Stimulated activated CD8-positive, alpha-beta memory T cell treated with anti-CD3 and anti-CD28 coated beads, Interleukin-7, amount 100 ng/mL, for 48 hours (primary cell): ENCODE measurements at places on chromosomes 7 and 10.

- no peak for DNase-seq
Measured at GRCh38 chr7:155358948-155359712, 61.5 kb downstream of the INSIG1 start.

- no peak for DNase-seq
Measured at GRCh38 chr7:140060243-140060630, 2.5 kb downstream of the PARP12 start.

DNA sequence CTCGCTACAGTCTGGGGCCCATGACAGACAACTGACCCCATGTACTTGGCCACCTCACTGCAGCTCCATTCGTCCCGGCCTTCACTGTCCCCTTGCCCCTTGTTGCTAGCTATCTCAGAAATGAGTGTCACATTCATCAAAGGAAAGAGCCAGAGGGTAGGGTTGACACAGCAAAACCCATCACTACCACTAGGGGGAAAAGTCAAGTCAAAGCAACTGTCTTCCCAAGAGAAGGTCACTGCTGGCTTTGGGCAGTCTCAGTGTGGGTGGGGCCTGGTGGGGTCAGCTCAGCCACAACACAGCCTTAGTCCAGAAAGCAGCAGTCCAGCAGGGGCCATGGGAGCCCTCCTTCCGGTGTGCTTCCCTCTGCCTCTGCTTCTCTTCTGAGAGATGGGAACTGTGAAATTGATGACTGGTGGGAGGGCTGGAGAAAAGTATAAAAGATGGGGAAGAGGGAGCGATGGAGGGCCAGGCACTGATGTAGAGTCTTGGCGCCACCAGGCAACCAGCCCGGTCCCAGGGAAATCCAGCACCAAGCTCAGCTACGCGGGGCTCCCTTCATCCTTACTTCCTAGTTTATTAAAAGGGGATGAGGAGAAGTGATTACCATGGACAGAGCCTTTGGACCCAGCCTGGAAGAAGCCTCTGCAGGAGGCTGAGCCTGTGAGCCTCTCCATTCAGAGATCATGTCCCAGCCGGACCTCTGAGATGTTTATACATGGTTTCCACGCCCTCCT lies 58.0 kb downstream of the PLXNA4 start:
- no peak for DNase-seq

DNA sequence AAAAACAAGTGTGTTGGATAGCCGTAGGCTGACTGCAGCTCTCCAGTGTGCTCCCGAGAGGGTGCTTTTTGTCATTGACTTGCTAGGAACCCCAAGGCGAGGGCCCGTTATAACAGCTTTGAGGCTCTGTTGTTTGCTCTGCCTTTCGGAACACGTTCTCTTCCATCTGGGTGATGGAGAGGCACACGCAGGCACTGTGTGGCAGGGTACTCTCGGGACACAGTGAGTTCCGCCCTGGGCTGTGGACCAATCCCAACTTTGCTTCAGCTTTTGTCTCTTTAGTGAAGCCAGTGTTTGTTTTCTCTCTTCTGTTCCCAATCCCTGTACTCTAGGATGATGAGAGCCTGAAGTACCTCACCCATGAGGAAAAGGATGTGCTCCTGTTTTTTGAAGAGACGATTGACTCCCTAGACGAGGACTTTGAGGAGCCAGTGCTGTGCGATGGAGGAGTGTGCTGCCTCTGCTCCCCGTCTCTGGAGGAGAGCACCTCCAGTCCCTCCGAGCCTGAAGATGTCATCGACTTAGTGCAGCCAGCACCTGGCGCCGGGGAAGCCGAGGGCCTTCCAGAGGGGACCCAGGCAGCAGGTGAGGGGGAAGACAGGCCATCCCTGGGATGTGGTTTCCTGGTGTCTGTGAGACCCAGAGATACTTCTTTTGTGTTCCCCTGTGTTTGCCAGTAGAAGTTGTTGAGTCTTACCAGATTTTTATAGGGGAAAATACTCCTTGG lies 43.2 kb downstream of the PROSER2 start:
- DNase-seq = no peak

GRCh38 chr7:152336754-152337368 lies 98.9 kb downstream of the KMT2C start:
- DNase-seq = no peak

DNA sequence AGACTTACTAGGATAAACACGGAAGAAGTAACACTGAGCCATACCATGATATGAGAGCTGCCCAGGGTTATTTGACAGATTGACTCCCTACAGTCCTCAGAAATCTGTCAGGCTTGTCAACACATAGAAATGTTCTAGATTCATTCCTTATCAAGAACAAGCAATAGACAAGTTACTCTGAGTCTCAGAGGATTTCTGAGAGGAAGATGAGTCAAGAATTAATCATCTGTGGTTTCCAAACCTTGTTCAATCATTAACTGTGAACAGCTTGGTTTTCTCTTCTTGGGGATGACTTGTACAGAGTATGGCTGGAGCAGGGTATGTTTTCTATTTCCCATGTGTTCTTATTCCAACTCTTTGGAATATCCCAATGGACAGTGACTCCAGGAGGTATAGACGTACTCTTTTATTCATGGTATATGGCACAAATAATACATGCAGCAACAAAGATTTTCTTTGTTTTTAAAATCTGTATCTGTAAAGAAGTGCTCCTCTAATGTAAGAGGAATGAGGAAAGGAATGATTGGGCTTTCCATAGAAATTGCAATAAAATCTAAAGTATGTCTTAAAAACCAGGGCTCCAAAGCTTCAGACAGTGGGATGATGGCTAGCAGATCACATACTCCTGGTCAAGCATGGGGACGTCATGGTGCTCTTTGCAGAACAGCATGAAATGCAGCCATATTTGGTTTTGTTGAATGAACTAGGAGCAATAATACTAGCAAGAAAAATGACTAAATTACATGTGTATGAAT lies 11.9 kb upstream of the SFR1 start:
- DNase-seq = no peak

DNA sequence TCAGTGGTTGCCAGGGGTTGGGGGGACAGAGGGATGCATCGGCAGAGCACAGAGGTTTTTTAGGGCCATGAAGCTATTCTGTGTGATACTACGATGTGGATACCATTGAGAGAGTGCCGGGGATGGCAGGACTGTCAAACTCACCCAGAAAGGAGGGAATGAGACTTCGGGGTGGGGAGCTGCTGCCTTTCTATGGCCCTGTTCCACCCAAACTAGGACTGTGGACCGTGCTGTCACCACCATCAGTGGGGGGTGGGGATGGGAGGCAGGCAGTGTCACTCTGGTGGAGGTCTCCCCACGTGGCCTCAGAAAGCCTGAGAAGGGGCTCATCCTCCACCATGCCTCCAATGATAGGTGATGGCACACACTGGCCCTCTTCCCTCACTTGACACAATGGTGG lies 146.2 kb downstream of the PTPN20 start:
- DNase-seq = no peak

DNA sequence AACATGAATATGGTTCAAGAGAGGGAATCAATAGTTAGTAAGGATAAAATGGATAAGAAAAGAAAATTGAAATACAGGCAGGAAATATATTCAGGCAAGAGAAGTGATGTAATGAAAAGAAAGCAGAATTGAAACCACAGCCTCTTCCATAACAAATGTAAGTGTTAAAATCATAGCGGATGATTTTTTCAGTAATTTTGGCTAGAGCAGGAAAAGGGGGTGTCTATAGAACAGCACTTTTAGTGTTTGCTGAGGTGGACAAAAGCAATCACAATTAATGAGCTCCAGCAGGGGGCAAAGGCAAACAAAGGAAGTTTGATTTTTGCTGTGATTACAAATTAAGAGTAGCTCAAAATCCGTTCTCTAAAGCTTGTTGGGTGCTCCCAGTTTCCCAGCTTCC lies 79.0 kb downstream of the TRIL start:
- no peak for DNase-seq

DNA sequence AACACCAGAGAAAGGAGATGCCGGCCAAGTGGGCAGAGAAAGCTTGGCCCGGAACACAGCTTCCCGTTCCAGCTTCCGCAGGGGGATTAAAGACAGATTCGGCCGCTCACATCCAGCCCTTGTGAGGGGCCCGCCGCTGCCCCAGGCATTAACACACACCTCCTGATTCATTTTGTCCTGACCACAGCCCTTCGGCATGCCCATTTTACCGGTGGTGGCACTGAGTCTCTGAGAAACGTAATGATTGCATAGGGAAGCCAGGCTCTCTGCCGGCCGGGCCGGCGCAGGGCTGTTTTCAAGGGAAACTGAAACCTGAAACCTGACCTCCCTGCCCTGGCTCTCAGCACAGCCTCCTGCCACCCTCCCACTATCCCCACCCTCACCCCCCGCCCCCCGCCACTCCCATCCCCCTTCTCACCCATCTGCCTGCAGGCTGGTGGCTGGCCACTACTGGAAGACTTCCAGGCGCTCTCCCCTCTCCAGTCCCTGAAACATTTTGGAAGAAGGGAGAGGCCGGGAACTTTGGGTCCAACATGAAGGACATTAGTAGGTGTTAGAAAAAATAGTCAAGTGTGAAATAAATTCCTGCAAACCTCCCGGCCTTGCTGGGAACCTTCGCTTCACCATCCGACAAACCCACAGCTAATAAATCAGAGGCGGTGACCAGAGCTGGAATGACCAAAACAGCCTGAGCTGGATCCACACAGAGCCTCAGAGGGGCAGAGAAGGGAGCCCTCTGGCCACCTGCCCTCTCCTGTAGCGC lies 83.5 kb upstream of the CUX1 start:
- DNase-seq = no peak

GRCh38 chr10:102675666-102676533 lies 31.6 kb downstream of the TRIM8 start:
- DNase-seq = no peak

DNA sequence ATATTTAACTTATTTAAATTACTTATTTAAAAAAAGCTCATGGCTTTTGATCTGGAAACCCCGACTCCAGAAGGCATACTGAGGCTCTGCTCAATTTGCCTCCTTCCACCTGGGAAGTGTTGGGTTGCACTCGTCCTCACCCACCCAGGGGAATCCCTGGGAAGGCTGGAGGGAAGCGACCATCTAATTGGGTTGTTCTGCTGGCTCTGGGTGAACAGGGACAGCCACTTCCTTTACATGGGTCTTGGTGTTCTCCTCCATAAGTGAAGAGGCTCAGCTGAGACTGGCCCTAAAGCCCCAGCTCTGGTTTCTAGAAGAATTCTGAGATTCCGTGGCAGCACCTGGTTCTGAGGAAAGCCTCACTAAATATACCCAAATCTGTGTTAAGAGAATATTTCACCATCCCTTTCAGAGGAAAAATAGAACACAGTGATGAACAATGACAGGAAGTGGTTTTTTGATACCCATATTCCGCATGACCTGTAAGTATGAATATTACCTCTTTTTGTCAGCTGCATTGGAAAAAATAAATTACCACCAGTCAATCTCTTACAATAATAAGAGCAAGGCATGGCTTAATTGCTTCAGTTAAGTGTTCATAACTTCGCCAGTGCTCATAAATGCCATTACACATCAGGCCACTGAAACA lies 131.1 kb upstream of the SHH start:
- DNase-seq = no peak

GRCh38 chr10:129531195-129531968 lies 64.3 kb downstream of the MGMT start:
- no peak for DNase-seq

GRCh38 chr7:96329241-96329640 lies 7.3 kb upstream of the SLC25A13 start:
- no peak for DNase-seq

GRCh38 chr7:130367836-130368746 lies 12.2 kb upstream of the CPA1 start:
- DNase-seq = no peak

DNA sequence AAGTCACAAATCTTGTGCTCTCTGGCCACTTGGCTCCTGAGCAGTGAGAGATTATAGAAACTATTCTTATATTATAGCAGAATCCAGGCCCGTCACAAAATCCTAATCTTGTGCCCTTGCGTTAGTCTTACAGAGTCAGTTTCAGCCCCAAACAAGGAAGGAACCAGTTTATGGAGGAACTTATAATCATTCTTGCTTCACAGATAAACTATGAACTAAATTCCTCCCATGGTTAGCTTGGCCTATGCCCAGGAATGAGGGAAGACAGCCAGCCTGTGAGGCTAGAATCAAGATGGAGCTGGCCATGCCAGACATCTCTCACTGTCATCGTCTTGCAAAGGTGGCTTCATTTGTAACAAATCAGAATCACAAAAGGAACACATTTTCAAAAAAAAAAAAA lies 199.7 kb upstream of the PITRM1 start:
- no peak for DNase-seq

GRCh38 chr10:31886885-31887284 lies 41.7 kb downstream of the ARHGAP12 start:
- no peak for DNase-seq

GRCh38 chr10:28496017-28496416 lies 36.9 kb upstream of the WAC start:
- no peak for DNase-seq

DNA sequence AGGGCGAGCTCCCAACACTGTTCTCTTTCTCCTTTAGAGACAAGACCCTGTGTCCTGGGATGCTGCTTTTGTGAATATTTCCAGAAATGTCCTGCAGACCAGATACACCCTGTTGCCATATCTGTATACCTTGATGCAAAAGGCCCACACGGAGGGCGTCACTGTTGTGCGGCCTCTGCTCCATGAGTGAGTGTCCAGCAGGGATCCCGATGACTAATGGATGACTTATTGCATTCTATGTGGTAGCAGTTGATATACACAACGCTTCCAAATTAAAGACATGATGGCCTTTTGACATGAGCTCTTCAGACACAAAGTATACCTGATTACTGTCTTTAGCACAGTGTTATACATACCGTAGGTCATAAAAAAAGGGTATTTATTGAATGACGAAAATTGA lies 45.0 kb upstream of the MGAM2 start:
- DNase-seq = no peak

- DNase-seq = no peak
Measured at GRCh38 chr10:119441151-119441821, 101.2 kb downstream of the RGS10 start.

- no peak for DNase-seq
Measured at GRCh38 chr7:39073432-39073831, 95.7 kb downstream of the POU6F2 start.

DNA sequence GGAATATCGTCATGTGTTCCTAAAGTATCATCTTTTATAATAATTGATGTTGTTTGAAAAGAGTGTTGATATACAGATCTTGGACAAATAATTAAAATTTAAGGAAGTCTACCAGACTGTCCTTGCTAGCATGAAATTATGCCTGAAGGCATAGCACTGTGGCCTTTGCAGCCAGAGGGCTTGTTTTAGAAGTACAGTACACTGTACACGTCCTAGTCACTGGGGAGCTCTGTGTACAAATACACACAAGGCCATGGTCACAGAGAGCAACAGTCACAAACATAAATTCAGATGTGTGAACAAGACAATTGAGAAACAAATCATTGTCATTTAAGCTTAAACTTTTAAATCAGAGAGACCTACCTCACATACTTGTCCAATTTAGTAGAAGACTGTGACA lies 133.0 kb downstream of the KIAA1217 start:
- DNase-seq = no peak

DNA sequence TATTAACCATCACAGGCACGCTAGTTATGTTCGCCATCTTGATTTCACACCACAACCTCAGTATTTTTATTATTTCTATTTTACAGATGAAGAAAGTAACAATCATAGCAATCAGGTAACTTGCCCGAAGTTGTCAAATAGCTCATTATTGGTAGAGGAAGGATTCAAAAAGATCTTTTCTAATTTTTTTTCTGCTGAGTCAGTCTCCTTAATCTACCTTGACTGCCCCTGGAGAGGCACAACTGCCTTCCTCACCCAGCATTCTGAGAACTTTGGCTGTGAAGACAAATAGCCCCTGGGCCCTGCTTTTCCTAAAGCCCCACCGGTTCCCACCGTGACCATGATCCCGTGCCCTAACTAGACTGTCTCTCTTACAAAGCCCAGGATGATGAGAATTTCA lies 99.2 kb downstream of the TRIL start:
- no peak for DNase-seq

- no peak for DNase-seq
Measured at GRCh38 chr10:69361303-69361614, 55.5 kb downstream of the TACR2 start.
